CD4-positive, alpha-beta T cell treated with Interleukin-6 for 4 hours (primary cell): ENCODE measurements at places on chromosomes 16 and 17.

- peak; percentile 35 for DNase-seq
Measured at GRCh38 chr16:745739-746138, 4.9 kb upstream of the CIAO3 start.

- no peak for DNase-seq
Measured at GRCh38 chr16:69745959-69746358, 8.8 kb downstream of the NOB1 start.

DNA sequence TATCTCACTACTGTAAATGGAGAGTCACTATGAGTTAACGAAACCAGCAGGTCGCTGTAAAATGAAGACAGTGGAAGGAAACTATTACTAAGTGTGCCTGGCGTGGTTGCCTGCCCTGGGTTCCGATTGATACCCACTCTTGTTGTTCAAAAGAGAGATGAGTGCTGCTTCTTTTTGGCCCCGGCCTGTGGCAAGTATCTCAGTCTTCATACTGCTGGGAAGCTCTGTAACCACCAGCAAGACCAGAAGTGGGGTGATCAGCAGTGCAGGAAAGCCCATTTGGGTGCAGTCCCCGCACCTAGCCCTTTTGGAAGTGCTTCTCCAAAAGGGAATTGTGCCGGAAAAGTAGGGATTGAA lies 104.5 kb downstream of the SNX29 start:
- DNase-seq = peak; percentile 47

DNA sequence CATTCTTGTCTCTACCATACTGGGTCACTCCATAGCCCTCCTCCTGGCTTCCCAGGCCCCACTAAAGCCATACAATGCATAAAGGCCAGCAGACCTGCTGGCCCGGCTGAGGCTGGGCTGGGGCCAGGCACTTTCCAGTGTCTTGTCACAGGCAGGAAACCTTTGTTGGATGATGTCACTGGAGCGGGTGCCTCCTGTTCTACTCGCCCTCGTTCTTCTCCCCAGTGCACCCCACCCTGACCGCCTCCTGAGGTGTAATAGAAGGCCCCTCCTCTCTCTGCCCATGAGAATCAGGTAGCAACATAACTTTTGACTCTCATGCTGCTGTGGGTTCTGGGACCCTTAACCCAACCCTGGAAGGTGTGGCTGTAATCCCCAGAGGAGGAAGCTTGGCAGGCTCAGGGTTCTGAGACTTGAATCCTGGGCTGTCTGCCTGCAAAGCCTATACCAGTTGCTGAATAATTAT lies 54.2 kb upstream of the IL34 start:
- no peak for DNase-seq

- peak; percentile 41 for DNase-seq
Measured at GRCh38 chr17:46822388-46822921, 4.0 kb upstream of the WNT3 start.

- peak; percentile 53 for DNase-seq
Measured at GRCh38 chr17:63446753-63447470, 806 bp upstream of the CYB561 start.

DNA sequence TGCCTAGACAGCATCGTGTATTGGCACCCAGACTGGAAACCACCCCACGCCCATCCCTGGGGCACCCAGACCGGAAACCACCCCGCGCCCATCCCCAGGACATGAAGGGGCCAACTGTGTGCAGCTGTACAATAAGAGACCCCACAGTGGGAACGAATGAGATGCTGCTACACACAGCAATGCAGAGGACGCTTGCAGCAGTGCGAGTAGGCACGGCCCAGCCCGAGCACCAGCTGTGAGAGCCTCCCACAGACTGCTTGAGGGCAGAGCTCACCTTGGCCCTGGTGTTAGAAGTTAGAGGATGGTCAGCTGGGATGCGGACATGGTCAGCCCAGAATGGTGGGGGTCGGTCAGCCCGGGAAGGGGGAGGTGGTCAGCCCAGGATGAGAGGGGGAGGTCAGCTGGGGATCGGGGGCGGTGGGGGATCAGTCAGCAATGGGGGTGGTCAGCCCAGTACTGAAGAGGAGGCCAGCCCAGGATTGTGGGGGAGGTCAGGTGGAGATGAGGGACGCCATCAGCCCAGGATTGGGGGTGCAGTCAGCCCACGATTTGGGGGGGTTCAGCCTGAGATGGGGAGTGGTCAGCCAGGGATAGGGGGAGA lies 340.0 kb downstream of the C16orf95 start:
- DNase-seq = no peak

DNA sequence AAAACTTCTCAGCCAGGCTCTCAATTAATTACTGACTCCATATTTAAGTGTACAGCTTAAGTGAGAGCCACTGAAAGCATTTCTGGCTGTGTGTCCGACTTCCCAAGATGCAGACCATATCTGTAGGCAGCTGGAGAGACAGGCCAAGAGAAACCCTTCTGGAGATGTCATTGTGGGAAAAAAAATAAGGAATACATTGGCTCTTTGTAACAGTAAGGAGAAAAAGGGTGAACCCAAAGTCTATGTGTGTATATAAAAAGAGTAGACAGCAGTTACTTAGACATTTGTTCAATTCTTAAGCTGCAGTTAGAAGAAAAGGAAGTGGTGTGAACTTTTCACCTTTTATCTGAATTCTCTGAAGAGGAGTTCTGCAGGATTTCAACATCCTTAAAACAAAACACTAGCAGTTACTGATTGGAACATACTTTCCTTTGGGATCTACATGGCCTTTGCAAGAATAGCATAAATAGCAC lies 21.7 kb downstream of the FAM117A start:
- DNase-seq = no peak

DNA sequence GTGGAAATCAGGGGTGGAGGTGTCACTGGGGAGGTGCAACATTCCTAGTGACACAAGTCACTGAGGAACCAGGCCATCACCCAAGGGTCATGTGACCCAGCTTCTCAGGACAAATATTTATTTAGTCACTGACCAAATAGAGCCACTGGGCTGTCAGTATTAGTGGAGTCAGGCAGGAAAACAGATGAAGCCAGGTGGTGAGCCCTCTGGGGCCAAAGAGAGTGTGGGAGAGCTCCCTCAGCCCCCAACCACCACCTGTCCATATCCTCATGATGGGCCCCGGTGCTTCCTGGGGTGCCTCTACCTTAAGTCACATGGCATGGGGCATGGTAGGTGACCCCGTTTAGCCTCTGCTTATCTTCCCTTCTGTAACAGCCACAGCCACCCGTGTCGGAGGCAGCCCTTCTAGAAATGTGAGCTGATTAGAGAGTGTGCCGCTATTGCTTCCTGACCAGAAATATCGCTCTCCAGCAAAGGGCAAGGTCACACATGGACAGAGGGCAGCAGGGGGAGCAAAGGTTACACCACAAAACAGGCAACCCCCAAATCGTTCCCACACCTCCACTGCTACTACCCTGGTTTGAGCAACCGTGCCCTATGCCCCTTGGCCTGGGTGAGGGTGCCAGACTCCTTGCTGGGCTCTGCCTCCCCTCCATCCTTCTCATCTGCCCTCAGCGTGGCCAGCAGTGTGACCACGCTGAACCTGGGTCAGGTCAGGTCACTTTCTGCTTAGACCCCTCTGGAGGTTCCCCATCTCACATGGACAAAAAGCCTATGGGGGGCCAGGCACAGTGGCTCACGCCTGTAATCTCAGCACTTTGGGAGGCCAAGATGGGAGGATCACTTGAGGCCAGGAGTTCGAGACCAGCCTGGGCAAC lies 8.6 kb upstream of the AKTIP start:
- no peak for DNase-seq

GRCh38 chr16:81885976-81886586 lies 107.0 kb downstream of the PLCG2 start:
- DNase-seq = no peak

DNA sequence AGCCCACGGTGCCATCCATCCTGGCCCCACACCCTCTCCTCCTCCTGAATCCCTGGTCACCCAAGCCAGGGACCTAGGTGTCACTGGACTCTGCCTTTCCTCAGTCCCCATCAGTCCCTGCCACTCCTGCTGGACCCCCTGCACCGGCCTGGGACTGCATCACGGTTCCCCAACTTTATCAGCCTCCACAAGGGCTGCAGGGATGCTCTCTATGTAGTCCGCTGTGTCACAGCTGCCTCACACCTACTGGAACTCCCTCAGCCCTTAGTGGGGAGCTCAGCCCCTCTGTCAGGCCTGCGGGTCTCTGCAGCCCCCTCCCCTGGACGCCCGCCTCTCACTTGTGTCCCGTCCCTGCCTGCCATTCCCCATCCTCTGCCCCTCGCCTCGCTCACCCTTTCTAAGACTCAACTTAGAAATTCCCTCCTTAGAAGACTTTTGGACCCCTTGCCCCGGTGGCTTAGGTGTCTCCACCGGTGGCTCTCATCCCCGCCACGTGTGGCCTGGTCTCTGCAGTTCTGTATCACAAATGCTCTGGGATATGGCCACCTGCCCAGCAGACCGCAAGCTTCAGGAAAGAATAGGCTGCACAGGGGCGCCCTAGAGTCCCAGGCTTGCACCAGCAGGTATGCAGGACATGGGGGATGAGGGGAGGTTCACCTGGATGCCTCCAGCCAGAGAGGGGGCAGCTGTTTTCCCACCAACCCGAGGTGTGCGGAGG lies 62.9 kb downstream of the PRMT7 start:
- no peak for DNase-seq

GRCh38 chr16:57530522-57531252 lies 5.7 kb downstream of the CCDC102A start:
- no peak for DNase-seq

DNA sequence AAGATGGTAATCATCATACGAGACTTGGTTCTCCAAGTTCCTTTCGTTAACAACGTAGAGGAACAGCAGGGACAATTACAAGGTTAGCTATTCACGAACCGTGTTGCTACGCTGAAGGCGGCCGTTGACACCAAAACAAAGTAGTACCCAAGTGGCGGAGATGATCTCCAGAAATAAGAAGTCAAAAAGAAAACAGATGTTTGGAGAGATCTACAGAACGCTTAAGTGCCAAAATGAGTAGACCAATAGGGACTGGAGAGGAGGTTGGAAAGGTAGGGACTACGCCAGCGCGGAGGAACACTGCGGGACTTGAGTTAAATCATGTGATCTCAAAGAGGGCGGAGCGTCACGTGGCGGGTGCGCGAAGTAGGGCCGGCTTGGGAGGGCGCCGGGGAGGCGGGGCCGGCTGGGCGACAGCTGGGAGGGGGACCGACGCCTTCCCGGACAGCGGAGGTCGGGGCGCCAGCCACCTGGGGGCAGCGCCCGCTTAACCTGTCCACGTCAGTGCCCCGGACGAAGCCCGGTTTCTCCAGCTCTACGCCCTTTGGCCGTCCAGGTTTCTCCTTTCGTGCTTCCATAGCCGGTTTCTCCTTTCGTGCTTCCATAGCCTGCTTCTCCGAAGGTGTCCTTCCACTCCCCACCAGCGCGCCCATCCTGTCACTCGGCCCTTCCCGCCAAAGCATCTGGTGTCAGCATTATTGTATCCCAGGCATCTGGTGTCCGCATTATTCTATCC lies 636 bp upstream of the GABARAP start:
- peak; percentile 96 for DNase-seq

GRCh38 chr17:6215071-6216035 lies 145.2 kb downstream of the WSCD1 start:
- DNase-seq = no peak

DNA sequence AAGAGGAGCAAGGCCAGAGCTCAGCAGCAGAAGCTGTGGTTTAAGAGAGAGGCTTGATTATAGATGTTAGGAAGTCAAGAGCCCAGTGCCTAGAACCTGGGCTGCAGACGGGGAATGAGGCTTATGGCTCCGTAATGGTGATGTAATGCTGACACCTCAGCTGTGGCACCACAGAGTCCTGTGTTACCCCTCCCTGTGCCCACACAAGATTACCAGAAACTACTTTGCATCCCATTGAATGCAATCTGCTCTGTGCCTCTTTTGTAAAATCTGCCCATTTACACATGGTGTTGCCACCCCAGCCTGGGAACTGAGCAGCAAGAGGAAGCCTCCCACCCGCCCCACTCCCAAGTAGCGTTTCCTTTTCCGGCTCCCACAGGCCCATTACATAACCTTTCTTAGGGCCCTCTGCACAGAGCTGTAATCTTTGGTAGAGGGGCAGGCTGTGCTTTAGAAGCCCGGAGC lies 57.0 kb downstream of the PITPNC1 start:
- peak; percentile 78 for DNase-seq

- DNase-seq = peak; percentile 34
Measured at GRCh38 chr16:81004646-81005353, 1.9 kb downstream of the CMC2 start.

- DNase-seq = no peak
Measured at GRCh38 chr16:47503936-47504335, 42.8 kb downstream of the PHKB start.

DNA sequence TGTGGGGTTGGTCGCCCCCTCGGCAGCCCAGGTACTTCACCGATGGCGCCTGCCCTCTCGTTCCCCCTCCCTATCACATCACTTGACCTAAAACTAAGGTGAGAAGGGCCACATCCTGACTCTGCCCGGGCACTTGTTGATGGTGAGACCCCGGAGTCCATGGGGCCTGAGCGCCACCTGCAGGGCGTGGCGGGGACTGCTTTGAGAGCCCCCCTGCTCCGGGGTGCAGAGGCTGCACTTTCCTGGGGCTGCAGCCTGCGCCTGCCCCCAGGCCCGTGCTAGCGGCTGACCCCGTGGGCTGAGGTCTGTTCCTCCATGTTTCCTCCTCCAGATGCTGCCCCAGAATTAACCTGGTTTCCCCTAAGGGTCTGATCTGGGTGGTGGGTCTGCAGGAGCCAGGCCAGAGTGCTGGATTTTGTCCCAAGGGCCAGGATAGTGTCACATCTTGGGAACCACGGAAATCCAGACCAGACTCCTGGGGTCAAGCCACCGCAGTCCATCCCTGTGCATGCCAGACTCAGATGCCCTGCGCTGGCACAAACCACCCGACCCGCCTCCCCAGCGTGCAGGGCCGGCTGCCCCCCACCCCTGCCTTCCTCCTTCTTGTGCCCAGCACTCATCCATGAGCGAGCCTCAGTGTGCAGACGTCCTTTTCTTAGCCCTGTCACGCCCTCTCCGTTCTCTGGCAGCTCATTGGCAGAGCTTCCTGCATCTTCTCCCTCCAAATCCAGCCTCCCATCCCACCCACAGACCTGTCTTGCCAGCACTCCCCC lies 2.7 kb downstream of the NDUFAF8 start:
- peak; percentile 68 for DNase-seq

- DNase-seq = no peak
Measured at GRCh38 chr17:57405491-57406072, 149.3 kb downstream of the MSI2 start.

DNA sequence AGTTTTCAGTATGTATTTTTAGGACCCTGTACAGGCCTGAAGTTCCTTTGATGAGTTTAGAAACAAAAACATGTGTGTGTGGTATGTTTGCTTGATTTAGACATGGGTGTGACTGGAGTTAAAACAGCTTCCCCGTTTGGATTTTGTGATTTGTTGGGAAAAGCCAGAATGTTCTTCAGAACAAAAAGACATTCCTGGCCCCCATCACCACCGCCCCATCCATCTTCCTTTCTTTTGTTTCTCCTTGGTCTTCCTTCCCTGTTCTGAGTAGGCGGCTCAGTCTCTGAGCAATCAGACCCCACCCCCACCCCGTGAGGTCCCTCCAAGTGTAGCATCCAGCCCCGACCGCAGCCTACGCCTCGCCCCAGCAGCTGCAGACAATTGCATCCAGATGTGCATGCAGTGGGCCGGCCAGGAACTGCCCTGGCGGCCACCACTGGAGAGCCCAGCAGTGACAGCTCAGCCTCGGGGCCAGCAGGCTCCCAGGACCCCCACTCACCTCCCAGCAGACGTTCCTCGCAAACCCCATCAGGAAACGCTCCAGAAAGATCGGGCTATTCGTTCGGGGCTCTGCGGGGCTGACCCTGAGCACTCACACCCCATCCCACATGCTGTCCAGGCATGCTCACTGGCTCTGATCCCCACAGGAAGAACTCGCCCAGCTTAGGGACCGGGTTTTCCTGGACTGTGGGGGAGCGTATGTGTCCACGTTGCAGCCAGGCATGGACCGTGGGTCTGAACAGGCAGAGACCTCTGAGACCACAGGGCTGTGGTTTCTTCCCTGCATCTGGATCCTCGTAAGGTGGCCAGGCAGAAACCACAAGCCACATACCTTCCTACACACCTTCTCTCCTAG lies 99.8 kb upstream of the CDH5 start:
- no peak for DNase-seq
